ENCODE measurements at places on chromosomes 1 and 21.
A peak's percentile ranks its signal among the peaks of the same experiment; 100 is the strongest.

DNA sequence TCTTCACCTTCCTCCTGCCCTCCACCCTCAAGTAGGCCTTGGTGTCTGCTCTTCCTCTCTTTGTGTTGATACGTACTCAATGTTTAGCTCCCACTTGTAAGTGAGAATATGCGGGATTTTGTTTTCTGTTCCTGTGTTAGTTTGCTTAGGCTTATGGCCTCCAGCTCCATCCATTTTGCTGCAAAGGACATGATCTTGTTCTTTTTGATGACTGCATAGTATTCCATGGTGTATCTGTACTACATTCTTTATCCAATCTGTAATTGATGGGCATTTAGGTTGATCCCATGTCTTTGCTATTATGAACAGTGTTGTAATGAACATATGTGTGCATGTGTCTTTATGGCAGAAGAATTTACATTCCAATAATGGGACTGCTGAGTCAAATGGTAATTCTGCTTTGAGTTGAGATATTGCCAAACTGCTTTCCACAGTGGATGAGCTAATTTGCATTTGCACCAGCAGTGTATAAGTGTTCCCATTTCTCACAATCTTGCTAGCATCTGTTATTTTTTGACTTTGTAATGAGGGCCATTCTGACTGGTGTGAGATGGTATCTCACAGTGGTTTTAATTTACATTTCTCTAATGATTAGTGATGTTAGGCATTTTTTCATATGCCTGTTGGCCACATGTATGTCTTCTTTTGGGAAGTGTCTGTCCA, 272.7 kb downstream of the SDCCAG8 start:
- no peak for DNase-seq

- DNase-seq: no peak
Measured at GRCh38 chr1:205986292-205986691, 16.9 kb downstream of the RAB7B start.

GRCh38 chr21:44370786-44371410, 17.5 kb downstream of the TRPM2 start:
- DNase-seq: no peak

DNA sequence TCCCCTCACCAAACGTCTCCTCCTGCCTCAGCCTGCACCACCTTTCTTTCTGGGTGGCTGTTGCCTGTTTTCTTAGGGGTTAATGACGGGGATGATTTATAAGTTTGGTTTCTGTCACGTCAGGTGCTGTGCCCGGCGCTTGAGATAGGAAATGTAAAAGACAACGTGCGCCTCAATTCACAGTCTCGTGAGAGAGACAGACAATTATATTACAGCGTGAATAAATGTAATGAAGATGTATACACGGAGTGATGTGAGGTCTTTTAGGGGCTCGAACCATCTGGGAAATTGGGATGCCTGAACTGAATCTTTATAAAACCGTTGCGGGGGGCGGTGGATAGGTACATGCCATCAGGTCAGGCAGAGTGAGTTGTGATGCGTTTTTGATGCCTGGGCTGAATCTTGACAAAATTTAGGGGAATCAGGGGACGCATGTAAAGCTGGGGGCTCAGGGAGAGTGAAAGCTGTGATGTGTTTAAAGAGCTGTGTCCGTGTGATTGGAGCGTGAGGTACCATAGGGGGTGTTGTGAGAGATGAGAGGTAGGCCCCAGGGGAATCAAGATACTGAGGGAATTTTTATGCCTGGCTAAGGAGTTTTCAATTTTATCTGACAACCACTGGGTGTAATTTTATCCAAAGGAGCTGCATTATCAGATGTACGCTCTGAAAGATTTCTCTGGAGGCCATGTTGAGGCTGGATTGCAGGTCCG, 831 bp downstream of the TIPRL start:
- DNase-seq: no peak

- no peak for DNase-seq
Measured at GRCh38 chr1:151175863-151176262, at the start of gene TMOD4. TMOD4 (minus strand) TSS chr1:151175981; CDS start chr1:151174875, 1,106 bp downstream.

- DNase-seq: no peak
Measured at GRCh38 chr1:24849672-24850295, 80.3 kb downstream of the RUNX3 start.

DNA sequence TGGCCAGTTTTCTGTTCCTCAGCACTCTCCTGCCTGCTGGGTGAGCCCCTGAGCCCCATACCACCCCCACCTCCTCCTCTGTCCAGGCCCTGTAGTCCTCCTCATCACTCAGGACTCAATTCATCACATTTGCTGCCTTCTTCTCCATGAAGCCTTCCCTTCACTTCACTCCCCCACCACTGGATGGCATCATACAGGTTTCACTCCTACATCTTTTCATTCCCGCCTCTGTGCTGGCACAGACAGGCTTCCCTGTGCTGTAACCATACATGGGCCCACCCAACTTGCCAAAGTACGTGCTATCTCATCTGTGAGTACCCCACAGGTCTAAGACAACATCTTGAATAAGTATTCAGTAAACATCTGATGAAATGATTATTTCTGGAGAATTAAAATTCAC, 56.9 kb downstream of the SLC45A1 start:
- no peak for DNase-seq

DNA sequence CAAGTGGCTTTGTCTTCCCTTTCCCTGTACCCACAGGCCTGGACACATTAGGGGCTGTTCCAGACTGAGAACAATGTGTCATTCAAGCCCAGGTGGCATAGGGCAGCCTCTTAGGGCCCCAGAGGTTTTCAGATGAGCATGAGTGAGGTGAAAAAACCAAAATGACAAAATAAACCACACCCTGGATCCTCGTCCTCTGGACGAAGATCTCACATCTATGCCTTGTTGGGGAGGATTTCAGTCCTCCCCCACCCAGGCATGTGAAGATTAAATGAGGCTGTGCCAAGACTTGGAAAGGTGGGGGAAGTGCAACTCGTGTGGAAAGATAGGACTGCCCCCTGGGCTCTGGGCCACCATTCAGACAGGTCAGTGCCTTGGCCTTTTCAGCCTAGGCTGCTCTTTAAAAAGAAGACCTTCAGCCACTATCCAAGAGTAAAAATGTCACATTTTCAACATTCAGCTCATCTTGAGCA, 32.8 kb upstream of the IL19 start:
- no peak for DNase-seq

DNA sequence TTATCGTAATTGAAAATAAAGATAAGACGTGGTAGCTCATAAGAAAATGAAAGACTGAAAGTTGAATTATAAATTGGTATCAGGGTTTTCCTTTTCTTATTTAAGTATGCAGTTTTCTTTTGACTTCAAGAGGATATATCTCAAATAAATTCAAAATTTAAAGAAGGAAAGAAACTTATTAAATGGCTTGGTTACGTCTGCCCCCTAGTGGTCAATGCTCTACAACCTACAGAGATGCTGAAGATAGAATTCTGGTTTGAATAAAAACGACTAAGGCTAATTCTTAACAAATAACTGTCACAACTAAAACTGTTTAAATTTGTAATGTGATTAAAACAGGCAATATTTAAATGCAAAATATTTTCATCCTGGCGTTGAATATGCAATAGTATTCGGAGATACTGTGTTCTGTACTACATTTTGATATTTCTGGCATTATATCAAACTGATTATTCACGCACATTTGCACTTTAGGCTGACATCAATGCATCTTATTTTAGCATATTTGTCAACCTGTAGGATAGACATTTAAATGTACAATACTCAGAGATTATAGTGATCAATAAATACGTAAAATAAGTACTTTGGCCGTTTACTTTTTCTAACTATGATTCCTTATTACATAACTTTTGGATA, 26.8 kb downstream of the IFI44 start:
- DNase-seq: peak; percentile 68

- no peak for DNase-seq
Measured at GRCh38 chr1:94281361-94282142, 44.2 kb upstream of the ARHGAP29 start.

GRCh38 chr1:4055294-4055967, 155.4 kb upstream of the C1orf174 start:
- DNase-seq: no peak

DNA sequence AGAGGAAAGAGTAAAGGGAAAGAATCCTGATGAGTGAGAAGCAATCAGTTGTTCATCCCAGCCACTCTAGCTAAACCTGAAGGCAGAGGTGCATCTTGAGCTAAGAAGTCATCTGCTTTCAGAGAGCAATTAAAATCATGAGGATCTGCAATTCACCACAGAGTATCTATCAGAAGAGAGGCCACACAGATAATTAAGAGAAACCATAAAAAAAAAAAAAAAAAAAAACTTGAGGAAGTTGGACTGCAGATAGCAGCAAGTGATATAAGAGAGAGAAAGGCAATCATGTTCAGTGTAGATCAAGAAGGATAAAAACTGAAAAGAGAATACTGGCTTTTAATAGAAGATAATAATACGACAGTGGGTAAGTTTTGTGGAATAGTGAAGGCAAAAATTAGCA, 17.7 kb downstream of the FOXJ3 start:
- no peak for DNase-seq

DNA sequence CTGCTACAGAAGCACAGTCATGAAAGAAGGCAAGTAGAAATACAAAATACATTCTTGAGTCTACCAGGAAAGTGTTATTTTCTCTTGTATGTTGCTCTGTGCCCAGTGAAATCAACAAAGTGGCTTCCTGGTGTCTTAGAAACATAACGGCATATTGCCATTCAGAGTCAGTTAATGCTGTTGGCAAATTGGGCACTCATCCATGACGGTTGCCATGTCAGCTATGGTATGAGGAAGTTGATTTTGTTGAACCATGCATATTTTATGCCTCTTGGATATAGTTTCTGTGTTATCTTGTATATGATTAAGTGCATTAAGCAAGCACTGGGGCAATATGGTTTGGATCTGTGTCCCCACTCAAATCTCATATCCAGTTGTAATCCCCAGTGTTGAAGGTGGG, 153.1 kb upstream of the CXADR start:
- DNase-seq: no peak

- DNase-seq: no peak
Measured at GRCh38 chr1:88825721-88826120, 65.6 kb downstream of the GTF2B start.

- DNase-seq: no peak
Measured at GRCh38 chr1:67642629-67643028, 42.4 kb upstream of the GADD45A start.

DNA sequence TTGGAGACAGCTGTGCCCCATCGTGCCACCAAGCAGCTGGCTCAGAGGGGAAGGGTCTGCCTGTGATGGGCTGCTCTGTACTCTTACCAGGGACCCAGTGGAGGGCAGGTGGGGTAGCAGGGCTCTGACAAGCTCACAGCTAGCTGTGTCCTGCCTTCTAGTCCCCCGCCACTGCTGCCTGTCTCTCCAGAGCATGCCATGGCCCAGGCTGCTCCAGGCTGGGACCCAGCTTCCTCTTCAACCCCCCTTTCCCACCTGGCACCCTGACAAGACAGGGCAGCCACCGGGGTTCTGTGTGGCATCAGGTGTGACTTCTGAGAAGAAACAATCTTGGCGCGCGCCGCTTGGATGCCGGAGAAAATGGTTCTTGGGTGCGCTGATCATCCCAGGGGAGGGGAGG, 92.3 kb upstream of the ACTL8 start:
- no peak for DNase-seq

- DNase-seq: no peak
Measured at GRCh38 chr1:7921796-7922195, 18.8 kb downstream of the TNFRSF9 start.

GRCh38 chr21:45074048-45074817, at the start of gene ADARB1:
ADARB1 (plus strand) TSS chr21:45074580; CDS start chr21:45171657, 97,077 bp downstream.
- DNase-seq: no peak

DNA sequence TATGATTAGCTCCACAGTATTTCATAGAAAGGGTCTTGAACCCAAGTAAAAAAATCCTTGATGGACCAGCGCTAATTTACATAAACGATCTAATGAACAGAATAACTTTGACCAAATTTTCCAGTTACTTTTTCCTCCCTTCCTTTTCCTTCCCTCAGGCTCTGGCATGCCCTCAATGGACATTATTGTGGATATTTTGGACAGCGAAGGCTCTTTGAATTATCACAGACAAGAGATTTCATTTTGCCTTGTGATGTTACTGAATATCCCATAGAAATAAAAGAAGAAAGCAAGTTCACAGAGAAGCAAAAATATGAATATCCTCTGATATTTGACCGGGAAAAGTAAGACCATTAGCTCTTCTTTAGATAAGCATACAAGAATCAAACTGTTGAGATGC, 60.3 kb upstream of the EXO1 start:
- DNase-seq: no peak

- DNase-seq: no peak
Measured at GRCh38 chr1:217889401-217889800, 258.3 kb downstream of the SPATA17 start.

DNA sequence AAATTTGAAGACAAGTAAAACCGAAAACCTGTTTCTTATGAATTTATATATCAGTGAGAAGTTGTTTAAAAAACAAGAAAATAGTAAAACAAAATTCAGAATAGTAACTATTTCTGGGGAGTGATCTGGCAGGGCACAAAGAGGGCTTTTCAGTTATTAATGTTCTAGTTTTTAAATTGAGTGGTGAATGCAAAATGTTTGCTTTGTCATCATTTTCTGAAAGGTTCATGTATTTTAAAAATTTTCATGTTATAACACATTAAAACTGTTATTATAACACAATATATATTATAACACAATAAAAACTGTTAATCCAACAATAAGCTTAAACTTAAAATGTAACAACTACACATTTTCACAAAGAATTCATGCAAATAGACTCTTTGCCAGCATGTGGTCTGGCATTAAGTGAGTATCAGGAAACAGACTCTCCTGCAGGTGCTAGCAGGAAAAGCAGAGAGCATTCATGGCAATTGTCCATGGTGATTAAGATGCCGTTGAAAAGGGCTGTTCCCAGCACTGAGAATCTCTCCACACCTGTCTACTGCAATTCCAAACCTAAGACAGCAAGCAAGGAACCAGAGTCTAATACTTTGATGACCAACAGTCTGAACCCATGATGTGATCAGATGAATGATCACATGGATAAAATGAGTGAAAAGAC, 204.9 kb downstream of the TBX15 start:
- no peak for DNase-seq

- DNase-seq: no peak
Measured at GRCh38 chr21:36089946-36090345, 20.1 kb downstream of the CBR1 start.

DNA sequence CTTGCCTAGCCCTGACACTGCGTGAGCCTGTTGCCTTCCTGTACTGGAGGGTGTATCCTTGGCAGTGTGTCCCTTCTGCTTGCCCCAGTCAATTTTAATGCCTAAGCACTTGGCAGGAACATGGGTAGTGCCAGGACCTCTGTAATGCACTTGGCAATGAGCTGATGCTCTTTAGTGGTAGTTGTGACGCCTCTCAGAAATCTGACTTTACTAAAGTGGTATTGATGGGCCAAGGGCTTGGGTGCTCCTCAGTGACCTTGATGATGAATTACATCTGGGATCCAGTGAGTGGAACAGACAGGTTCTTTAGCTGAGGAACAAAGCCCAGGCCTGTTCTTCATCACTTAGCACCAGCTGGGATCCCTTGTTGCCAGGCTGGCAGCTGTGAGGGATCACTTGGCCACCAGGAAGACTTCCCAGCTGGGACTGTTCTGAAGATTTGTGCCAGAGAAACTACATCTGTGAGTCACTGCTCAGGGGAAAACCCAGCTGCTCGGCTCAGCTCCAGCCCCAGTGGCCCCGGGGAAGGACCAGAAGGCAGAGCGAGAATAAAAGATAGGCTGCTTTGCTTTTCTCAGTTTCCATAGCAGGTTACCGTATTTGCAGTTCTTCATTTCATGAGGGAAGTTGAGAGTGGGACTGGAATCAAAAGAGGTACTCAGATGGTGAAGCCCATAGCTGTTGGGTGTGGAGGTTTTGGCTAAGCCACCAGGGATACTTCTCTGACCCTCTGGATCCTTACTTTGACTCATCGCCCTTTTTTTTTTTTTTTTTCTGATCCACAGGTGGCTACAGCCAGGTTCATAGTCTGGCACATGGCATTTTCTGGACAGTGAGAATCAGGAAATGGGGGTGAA, 28.5 kb upstream of the KCNA2 start:
- no peak for DNase-seq

- no peak for DNase-seq
Measured at GRCh38 chr1:26259005-26259404, 20.9 kb upstream of the SH3BGRL3 start.
